ENCODE measurements at places on chromosomes 5 and 9. TPM values are rescaled to one million over a fixed set of nuclear protein-coding genes. Genes with fewer than 3 reads are reported as not detected.

GABBR2 gene
- total RNA-seq, result 0.97 TPM

SEMA6A gene
- total RNA-seq, result 12.8 TPM

GHR gene
- 11.8 TPM for total RNA-seq

MVB12B gene
- 28.4 TPM for total RNA-seq

MSX2 gene
- 7.1 TPM for total RNA-seq

MAP1B gene
- total RNA-seq, result 99.6 TPM

IRGM gene
- 0.68 TPM for total RNA-seq

IL33 gene
- total RNA-seq, result 13.8 TPM

BAAT gene
- not detected for total RNA-seq

DAB2IP gene
- 83.2 TPM for total RNA-seq

EIF4E1B gene
- total RNA-seq, result not detected

SLC6A3 gene
- total RNA-seq, result 4.6 TPM

RGMB gene
- total RNA-seq, result 56.5 TPM

REEP2 gene
- 21.2 TPM for total RNA-seq

PDGFRB gene
- total RNA-seq, result 14.5 TPM

ZNF658 gene
- total RNA-seq, result 6.3 TPM

IFNA21 gene
- total RNA-seq, result not detected

SEMA5A gene
- 4.5 TPM for total RNA-seq

FOXI1 gene
- 1.2 TPM for total RNA-seq

IFNB1 gene
- total RNA-seq, result not detected

RAB3C gene
- 0.45 TPM for total RNA-seq

UTP15 gene
- 11.3 TPM for total RNA-seq

Measured in prostate gland (tissue), 2 donors.